ENCODE measurements at places on chromosomes 5 and 9.

- DNase-seq: peak; percentile 25
These were observed 28.3 kb downstream of the ARHGEF28 start for GRCh38 chr5:73654171-73654811.

DNA sequence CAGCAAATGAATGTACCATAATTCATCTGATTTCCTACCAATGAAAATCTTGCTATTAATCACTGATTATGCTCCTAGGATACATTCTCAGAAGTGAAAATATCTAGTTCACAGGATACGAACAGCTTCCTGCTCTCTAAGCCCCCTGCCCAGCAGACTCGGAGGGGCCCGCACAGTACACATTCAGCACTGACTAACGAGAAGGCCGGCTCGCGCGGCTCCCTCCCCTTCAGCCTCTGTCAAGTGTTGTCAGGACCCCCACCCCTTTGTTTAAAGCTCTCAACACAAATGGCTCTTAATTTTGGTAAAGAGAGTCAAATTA, 82.0 kb downstream of the PRRT1B start:
- no peak for DNase-seq

- DNase-seq: no peak
These were observed 376.3 kb upstream of the ACTBL2 start for GRCh38 chr5:57858905-57859304.

DNA sequence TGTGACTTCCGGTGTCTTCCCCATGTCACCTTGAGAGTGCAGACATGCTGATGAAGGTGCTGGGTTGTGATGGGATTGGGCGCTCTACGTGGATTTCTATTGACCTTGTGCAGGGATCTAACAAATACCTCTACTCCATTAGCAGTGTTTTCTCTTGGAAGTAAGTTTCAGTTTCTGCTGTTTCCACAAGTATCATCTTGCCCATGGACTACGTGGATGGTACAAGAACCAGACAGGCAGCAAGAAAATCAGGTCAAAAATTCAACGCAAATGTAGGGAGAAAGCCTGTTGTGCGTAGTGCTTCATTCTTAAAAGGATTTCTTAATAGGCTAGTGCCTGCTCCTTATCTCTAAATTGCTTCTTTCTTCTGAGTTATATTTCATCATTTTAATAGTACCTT, 60.8 kb downstream of the AOPEP start:
- no peak for DNase-seq

DNA sequence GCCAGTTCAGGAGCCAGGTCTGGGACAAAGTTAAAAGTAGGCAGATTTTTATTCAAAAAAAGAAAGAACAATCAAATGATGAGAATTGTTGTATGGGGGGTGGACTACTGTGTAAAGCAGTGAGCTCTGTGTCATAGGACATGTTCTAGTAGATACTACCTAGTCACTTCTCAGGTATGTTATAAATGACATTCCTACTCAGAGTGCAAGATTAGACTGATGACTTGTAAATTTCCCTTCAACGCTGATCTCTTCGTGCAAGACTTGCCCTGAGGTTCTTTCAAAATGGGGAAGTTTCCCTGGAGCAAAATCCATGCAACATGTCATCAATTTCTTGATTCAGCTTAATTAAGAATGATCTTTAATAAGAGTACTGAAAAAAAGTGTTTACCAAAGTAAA, 175.1 kb downstream of the RORB start:
- DNase-seq: no peak

DNA sequence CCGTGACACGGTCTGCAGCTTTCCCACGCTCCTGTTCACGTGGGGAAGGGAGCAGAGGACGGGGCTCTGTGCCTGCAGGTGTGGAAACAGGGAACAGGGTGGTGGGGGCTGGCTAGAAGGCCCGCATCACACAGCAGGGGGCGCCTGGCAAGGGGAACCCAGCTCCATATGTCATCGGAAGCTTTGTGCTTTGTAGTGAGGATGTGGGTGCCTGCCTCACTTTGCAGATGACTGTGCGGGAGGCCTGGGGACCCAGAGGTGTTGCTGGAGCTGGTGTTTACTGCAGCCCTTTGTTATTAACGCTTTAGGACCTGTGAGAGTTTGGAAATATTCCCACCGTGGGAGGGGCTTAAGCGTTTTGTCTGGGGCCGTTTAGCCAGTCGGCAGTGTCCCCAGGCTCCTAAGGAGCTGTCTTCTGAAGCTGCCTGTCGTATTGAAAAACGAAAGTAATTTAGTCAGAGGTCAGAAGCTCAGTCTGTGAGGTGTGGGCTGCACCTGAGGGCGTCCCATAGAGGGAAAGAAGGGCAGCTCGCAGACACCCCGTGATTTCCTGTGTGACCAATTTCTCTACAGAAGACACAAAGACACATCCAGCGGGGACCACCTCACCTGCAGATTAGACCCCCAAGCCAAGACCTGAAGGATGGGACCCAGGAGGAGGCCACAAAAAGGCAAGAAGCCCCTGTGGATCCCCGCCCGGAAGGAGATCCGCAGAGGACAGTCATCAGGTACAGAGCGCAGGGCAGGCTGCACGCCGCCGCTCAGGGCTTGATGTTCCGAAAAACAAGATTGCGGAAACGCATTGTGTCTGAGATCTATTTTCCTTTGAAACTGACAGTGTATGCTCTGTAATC, 9.1 kb downstream of the MAN1B1 start:
- peak; percentile 53 for DNase-seq

All from HAP-1 (cell line).